ENCODE measurements at places on chromosomes 1 and 21.

DNA sequence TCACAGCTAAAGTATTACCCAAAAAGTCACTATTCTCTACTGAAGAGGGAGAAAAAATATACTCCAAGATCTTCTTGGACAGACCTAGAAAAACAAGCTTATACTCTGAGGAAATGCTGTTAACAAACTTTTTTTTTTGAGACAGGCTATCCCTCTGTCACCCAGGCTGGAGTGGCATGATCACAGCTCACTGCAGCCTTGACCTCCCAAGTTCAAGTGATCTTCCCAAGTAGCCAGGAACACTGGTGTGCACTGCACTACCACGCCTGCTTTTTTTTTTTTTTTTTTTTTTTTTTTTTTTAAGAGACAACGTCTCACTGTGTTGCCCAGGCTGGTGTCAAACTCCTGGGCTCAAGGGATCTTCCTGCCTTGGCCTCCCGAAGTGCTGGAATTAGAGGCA lies 17.3 kb downstream of the GLRX2 start:
- no peak for DNase-seq

GRCh38 chr1:10265900-10266299 lies 55.5 kb downstream of the KIF1B start:
- DNase-seq = no peak

DNA sequence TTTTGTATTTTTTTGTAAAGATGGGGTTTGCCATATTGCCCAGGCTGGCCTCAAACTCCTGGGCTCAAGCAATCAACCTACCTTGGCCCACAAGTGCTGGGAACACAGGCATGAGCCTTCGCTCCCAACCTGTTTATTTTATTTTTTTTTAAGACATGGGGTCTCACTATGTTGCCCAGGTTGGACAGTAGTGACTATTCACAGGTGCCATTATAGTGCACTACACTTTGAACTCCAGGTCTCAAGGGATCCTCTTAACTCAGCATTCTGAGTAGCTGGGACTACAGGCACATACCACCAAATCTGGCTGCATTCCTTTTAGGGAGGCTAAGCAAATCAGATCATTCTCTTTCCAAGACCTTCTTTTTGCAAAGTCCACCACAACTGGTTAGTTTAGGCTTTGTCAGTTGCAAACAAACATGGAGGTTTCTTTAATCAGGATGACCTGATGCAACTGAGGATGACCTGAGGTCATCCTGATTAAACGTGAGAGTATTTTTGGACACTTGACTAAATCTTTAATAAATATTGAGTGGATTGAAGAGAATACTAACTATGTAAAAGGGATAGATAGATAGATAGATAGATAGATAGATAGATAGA lies 30.0 kb upstream of the RALGPS2 start:
- DNase-seq = no peak

- DNase-seq = no peak
Observed at GRCh38 chr21:29943885-29944284, 4.1 kb upstream of the GRIK1 start.

DNA sequence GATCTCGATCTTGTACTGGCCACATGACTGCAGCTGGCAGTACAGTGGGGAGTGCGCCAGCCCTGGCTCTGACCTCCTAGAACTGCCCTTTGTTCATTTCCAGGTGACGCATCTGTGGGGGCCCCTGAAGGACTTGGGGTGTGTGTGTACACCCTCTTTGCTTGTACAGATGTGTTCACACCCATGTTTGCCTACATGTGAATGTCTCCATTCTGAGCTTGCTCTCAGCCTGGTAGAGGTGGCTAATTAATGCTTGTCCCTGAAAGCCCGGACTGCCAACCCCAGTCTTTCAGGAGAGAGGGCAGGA lies 19.8 kb downstream of the TNFRSF1B start:
- no peak for DNase-seq

DNA sequence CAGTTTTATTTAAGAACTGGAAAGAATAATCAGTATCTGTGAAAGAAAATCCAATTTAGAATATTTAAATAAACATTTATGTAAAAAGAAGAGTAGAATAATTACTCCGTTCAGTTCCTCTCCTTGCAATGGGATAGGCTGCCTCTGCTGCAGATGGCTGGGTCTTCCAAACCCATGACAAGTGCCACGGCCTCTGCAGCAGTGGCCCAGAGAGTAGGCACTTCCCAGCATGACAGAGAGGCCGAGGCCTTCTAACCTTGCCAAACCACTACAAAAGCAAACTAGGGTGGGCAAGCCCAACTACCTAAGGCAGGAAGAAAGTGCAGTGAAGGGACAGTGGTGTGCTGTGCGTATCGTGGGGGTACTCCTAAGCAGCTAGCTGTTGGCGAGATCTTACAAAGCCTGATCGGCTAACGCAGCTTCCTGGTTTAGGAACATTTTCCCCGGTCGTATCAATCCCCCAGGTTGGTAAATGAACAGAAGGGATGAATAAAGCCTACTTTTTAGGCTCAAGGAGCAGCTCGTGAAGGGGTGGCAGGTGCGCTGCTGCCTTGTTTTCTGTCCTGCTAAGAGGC lies 14.5 kb downstream of the ICMT start:
- no peak for DNase-seq

- peak; percentile 59 for DNase-seq
Observed at GRCh38 chr1:117001254-117001927, at the start of gene CD101. Gene CD101, plus strand, starts transcription at chr1:117001760. Its CDS starts 58 bp downstream, at chr1:117001818.

GRCh38 chr1:243388276-243388675 lies 132.4 kb downstream of the SDCCAG8 start:
- no peak for DNase-seq

GRCh38 chr21:32519945-32520874 lies 65.1 kb downstream of the TCP10L start:
- DNase-seq = no peak

DNA sequence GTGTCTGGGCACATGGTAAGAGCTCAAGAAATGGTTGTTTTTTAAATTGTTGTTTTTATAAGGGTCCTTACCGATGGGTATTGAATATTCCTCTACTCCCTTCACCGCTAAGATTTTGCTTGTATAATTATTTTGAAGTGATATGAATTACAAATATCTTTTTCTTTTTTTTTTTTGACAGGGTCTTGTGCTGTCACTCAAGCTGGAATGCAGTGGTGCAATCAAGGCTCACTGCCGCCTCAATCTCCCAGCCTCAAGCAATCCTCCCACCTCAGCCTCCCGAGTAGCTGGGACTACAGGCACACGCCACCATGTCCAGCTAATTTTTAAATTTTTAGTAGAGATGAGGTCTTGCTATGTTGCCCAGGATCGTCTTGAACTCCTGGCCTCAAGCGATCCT lies 27.1 kb upstream of the RAB3GAP2 start:
- no peak for DNase-seq

- DNase-seq = no peak
Observed at GRCh38 chr1:71755441-71755840, 526.9 kb downstream of the NEGR1 start.
